ENCODE measurements at places on chromosomes 3 and 15. TPM values are rescaled to one million over a fixed set of nuclear protein-coding genes. Genes with fewer than 3 reads are reported as not detected.

DNA sequence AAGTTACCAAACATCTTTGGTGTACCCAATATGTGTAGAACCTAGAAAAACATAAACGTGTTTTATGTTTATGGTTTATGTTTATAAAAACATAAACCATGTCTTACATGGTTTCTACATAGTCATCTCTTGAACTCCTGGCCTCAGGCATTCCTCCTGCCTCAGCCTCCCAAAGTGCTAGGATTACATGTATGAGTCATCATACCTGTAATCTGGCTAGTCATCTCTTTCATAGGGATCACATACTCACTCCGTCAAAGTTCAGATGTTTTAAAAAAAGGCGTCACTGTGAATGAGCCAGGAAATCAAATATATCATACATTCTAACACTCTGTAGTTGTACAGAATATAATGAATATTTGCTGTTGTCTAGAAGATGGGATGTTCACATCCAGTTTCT is 178.6 kb downstream of the CPNE4 start:
- no peaks in the 10 kb centered on the region for H3K27me3 ChIP-seq
- no peaks in the 10 kb centered on the region for H3K4me1 ChIP-seq
- H3K27ac ChIP-seq: no peak overlapping the region
- no peaks in the 10 kb centered on the region for H3K36me3 ChIP-seq
- H3K4me3 ChIP-seq: no peak overlapping the region

DNA sequence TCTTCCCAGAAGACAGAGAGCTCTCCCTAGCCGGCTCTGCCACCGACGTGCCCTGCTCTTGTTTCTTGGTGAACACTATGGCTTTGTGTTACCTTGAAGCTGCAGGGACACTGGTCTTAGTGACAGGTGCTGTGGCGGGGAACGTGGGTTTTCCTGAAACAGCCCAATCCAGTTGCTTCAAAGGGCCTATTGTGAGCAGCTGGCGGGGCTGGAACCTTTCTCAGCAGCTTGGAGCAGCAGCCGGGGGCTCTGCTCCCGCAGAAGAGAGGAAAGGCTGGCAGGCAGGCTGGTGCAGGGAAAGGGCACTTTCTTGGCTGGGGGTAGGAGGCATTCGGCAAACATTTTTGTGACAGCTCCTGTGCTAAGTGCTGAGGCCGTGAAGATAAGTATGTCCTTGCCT is 12.8 kb downstream of the MYZAP start:
- no peaks in the 10 kb centered on the region for H3K36me3 ChIP-seq
- no peak overlapping the region for H3K4me3 ChIP-seq
- no peak for DNase-seq
- peaks cover 10% of the 10 kb centered on the region for H3K4me1 ChIP-seq

GRCh38 chr3:58989955-58990354 is 59.9 kb downstream of the CFAP20DC start:
- H3K27me3 ChIP-seq: no peaks in the 10 kb centered on the region
- no peak overlapping the region for H3K27ac ChIP-seq
- H3K4me3 ChIP-seq: no peak overlapping the region
- H3K4me1 ChIP-seq: no peaks in the 10 kb centered on the region

DNA sequence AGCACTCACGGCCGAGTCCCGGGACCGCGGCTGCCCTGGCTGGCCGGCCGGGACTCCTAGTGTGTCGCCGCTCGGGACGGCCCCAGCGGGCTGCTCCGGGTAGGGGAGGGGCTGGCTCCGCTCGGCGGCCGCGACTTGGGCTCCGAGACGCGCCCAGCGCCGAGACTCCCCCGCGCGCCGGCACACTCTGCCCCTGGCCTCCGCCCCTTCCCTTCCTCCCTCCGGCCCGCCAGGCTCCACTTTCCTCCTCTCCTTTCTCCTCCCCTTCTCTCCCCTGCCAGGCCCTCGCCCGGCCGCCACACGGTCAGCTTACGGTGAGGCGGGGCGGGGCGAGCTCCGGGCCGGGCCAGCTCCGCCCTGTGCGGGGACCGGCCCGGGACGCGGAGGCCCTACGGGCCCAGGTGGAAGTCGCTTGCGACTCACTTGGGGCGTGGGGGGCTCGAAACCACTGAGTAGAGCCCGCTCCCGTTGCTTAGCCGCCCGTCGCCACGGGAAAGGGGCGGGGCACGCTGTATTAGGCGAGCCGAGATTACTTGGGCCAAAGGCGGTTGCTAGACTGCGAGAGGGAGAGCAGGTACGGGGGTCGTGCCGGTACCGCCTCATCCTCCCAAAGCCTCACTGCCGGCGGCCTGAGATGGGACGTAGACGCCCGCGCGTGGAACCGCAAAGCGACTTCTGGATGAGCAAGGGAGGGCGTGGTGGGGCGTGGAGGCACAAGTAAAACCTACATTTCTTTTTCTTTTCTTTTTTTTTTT is at the start of gene ITGB5:
Gene ITGB5, minus strand, starts transcription at position 189 of the 755 bp plus-strand sequence. CDS start 365 bp downstream, outside the sequence.
- DNase-seq: peak; percentile 86
- H3K4me3 ChIP-seq: peak within 1 kb of the TSS; percentile 71
- H3K27ac ChIP-seq: peak within 1 kb of the TSS; percentile 97
- H3K27me3 ChIP-seq: no peaks in the 10 kb centered on the region

The MUC13 gene
- not detected for total RNA-seq

The BMF gene
- 16.0 TPM for total RNA-seq

All from GM23338 (cell line).